ENCODE measurements at places on chromosomes 3 and 15. TPM values are rescaled to one million over a fixed set of nuclear protein-coding genes. Genes with fewer than 3 reads are reported as not detected.

DNA sequence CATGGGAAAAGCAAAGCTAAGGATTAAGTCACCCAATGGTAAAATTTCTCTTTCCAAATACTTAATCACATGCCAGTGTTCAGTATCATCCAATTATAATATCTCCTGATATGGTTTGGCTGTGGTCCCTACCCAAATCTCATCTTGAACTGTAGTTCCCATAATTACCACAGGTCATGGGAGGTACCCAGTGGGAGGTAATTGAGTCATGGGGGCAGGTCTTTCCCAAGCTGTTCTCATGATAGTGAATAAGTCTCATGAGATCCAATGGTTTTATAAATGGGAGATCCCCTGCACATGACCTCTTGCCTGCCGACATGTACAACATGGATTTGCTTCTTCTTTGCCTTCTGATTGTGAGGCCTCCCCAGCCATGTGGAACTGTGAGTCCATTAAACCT lies 26.1 kb upstream of the NMB start:
- DNase-seq, result no peak
- no peaks in the 10 kb centered on the region for H3K4me1 ChIP-seq
- H3K36me3 ChIP-seq, result peaks cover 6% of the 10 kb centered on the region
- H3K27me3 ChIP-seq, result no peaks in the 10 kb centered on the region
- H3K27ac ChIP-seq, result no peak overlapping the region
- H3K4me3 ChIP-seq, result no peak overlapping the region

- no peak for DNase-seq
- H3K27me3 ChIP-seq, result no peaks in the 10 kb centered on the region
- no peak overlapping the region for H3K27ac ChIP-seq
- H3K36me3 ChIP-seq, result no peaks in the 10 kb centered on the region
Observed at GRCh38 chr3:102092617-102093466, 243.5 kb downstream of the NFKBIZ start.

- H3K4me3 ChIP-seq, result no peak overlapping the region
- H3K27ac ChIP-seq, result no peak overlapping the region
- no peaks in the 10 kb centered on the region for H3K4me1 ChIP-seq
- no peaks in the 10 kb centered on the region for H3K27me3 ChIP-seq
Observed at GRCh38 chr3:46399557-46399956, 7.3 kb downstream of the CCR5AS start.

DNA sequence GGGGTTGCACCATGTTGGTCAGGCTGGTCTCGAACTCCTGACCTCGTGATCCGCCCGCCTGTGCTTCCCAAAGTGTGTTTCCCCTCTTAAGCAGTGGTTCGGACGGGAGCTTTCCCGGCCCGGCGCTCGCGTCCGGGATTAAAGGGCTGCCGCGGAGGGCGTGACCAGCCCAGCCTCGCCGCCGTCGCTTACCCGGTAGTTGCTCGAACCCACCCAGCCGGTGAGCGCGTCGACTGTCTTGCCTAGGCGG lies 513 bp downstream of the CLASP2 start:
- peak overlapping the region; percentile 76 for H3K4me3 ChIP-seq
- peak overlapping the region; percentile 96 for H3K27ac ChIP-seq
- DNase-seq, result peak; percentile 84
- no peaks in the 10 kb centered on the region for H3K36me3 ChIP-seq
- H3K4me1 ChIP-seq, result no peaks in the 10 kb centered on the region
- no peaks in the 10 kb centered on the region for H3K27me3 ChIP-seq

DNA sequence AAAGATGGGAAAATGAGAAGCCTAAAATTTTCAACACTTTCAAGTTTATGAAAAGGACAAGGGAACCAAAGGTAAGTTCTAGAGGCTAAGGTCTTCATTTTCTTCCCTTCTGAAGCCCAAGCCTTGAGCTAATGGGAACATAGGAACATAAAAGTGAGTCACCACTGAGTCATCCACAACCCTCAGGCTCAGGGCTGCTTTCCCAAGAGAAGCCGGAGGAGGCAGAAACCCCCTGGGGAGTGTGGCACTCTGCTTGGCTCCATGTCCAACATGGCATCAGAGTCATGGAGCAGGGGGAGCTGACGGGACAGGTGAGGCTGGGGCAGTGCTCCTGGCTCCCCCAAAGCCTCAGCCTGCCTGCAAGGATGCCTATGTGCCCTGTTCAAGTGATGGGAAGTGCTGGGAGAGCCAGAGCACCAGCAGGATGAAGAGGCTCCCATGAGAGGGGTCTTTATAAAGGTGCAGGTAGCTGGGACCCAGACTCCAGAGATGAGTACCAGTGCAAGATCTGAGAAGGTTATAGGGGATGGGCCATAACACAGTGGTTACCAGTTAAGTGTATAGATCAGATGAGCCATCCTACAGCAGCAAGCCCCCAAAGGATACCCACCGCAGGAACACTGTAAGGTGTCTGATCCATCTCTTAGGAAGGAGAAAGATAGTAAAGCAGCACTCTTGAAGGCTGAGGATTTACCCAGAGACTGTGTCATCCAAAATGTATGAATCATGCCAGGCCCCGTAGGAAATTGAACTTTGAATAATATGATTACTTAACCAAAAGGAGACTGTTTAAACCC lies 31.8 kb upstream of the RYR3 start:
- no peaks in the 10 kb centered on the region for H3K27me3 ChIP-seq
- H3K27ac ChIP-seq, result no peak overlapping the region
- DNase-seq, result no peak
- H3K4me1 ChIP-seq, result no peaks in the 10 kb centered on the region

GRCh38 chr3:38805765-38806386 lies 10.1 kb downstream of the SCN10A start:
- H3K4me1 ChIP-seq, result no peaks in the 10 kb centered on the region
- H3K4me3 ChIP-seq, result no peak overlapping the region

DNA sequence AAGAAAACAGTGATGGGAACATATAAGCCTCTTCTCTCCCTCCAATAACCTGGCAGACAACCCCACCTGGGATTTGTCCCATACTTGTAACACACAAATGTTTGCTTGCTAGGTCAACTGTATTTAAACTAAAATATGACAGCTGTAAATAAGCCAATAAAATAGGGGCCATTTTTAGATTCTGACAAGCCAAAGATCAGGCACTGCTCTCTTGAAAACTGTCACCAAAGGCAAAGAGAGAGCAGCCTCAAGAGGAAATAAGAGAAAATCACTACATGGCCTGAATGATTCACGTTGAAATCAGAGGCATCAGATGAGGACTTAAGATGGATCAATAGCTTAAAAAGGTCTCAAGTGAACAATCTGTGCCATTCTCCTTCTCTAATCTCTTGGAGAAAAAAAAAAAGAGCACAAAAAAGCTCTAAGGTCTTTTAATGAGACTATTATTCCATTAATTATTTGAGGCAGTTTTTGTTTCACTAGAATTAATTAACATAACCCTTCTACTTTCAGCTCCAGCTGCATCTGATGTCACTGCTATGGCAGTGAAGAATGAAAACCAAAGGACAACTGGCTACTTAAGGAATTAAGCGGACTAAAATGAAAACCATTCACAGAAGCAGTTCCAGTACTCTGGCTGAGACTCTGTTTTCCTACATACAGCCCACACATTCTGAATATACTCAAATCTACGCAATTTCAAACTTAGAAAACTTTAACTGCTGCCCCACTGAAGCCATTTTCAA lies 19.0 kb downstream of the MYO5A start:
- H3K27ac ChIP-seq, result no peak overlapping the region
- no peaks in the 10 kb centered on the region for H3K27me3 ChIP-seq
- no peaks in the 10 kb centered on the region for H3K4me1 ChIP-seq
- DNase-seq, result no peak
- H3K36me3 ChIP-seq, result no peaks in the 10 kb centered on the region

GRCh38 chr3:125119752-125120378 lies 64.1 kb upstream of the HEG1 start:
- H3K36me3 ChIP-seq, result no peaks in the 10 kb centered on the region
- no peak overlapping the region for H3K27ac ChIP-seq
- no peaks in the 10 kb centered on the region for H3K27me3 ChIP-seq
- peak overlapping the region; percentile 9 for H3K4me3 ChIP-seq

- no peak for DNase-seq
- peak overlapping the region; percentile 93 for H3K27ac ChIP-seq
- no peaks in the 10 kb centered on the region for H3K36me3 ChIP-seq
- H3K4me3 ChIP-seq, result no peak overlapping the region
Observed at GRCh38 chr3:58028902-58029301, 20.7 kb downstream of the FLNB start.

DNA sequence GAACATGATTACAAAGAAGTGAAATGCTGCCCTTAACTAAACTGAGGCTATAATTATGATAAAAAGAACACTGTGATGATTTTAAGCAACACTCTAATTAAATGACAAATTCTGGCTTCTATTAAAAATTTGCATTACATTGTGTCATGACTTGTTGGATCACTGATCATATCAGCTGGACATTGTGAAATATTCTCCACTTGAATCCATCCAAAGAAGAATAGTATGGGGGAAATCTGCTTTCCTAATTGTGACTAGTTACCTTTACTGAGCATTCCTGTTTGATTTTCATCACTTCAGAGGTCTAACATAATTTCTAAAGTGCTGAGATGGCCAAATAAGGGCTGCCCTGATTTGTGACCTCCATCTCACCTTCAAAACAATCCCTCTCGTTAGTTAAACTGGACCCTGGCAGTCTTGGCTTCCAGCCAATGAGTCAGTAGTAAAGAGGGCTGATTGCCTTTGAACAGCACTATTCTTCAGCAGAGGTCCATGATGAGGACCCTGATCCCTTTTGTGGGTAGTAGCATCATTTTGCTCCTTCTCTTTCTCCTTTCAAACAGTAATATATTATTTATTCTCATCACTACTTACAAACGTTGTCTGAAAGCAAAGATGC lies 53.5 kb upstream of the LEKR1 start:
- H3K4me3 ChIP-seq, result no peak overlapping the region
- no peaks in the 10 kb centered on the region for H3K4me1 ChIP-seq
- H3K27me3 ChIP-seq, result no peaks in the 10 kb centered on the region
- H3K27ac ChIP-seq, result no peak overlapping the region
- DNase-seq, result no peak

DNA sequence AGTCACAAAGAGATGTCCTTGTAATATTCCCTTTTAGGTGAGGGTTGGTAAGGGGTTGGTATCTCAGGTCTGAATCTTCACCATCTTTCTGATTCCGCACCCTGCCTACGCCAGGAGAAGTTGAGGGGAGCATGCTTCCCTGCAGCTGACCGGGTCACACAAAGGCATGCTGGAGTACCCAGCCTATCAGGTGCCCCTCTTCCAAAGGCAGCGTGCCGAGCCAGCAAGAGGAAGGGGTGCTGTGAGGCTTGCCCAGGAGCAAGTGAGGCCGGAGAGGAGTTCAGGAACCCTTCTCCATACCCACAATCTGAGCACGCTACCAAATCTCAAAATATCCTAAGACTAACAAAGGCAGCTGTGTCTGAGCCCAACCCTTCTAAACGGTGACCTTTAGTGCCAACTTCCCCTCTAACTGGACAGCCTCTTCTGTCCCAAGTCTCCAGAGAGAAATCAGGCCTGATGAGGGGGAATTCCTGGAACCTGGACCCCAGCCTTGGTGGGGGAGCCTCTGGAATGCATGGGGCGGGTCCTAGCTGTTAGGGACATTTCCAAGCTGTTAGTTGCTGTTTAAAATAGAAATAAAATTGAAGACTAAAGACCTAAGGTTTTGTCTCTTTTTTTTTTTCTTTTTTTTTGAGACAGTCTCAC lies 19.8 kb downstream of the TYRO3 start:
- no peaks in the 10 kb centered on the region for H3K36me3 ChIP-seq
- DNase-seq, result no peak
- no peaks in the 10 kb centered on the region for H3K4me1 ChIP-seq

- H3K4me3 ChIP-seq, result no peak overlapping the region
- no peaks in the 10 kb centered on the region for H3K27me3 ChIP-seq
- H3K36me3 ChIP-seq, result no peaks in the 10 kb centered on the region
Observed at GRCh38 chr3:171995486-171995885, 43.9 kb upstream of the FNDC3B start.

DNA sequence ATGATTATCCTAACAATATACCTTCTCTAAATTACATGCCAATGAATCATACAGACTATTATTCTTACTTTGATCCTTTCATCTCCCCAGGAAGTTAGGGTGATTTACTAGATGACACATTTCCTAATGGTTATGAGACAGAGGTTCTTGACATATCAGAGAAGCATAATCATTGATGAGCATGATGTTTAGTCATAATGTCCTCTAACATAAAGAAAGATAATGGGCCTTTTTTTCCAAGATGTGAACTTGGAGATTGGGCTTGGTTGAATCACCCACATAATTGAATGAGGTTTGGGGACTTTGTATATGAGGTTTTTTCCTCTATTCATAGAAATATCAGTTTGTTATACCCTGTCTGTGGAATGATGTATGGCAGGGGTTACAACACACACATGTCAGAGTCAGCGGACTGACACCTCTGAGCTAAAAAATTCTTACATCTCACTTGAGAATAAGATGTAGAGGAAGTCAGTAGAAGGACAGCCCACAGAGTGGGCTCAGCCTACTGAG lies 69.7 kb upstream of the DCBLD2 start:
- H3K36me3 ChIP-seq, result no peaks in the 10 kb centered on the region
- DNase-seq, result no peak
- H3K27ac ChIP-seq, result no peak overlapping the region
- H3K27me3 ChIP-seq, result no peaks in the 10 kb centered on the region
- no peak overlapping the region for H3K4me3 ChIP-seq

- H3K27me3 ChIP-seq, result no peaks in the 10 kb centered on the region
- H3K4me3 ChIP-seq, result no peak overlapping the region
- no peak overlapping the region for H3K27ac ChIP-seq
Observed at GRCh38 chr15:59713177-59713576, 24.1 kb upstream of the BNIP2 start.

- H3K4me1 ChIP-seq, result no peaks in the 10 kb centered on the region
- H3K4me3 ChIP-seq, result no peak overlapping the region
- H3K27me3 ChIP-seq, result no peaks in the 10 kb centered on the region
- no peak for DNase-seq
Observed at GRCh38 chr3:191688756-191689433, 227.9 kb downstream of the PYDC2 start.

DNA sequence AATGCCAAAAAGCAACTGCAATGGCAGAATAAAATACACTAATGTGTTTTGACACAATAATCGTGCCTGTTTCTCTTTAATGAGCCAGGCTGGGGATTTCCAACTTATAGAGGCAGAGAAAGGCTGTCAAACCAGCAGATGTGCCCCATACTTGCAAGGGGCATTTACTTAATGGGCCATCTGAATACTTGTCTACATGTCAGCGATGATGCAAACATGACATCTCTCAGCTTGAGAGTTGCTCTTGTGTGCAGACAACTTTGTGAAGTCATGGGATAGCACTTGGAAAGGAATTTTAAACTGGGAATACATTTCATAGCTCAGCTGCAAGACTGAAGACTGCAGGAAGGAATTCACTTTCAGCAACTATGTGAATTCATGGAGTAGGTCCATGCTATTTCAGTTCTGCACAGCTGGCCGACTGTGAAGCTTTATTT lies 127.4 kb upstream of the ADAMTS9 start:
- no peaks in the 10 kb centered on the region for H3K27me3 ChIP-seq
- H3K4me3 ChIP-seq, result no peak overlapping the region
- peaks cover 27% of the 10 kb centered on the region for H3K4me1 ChIP-seq

Gene GOLGA6A
- total RNA-seq, result not detected

Gene CACNA2D2
- 1.5 TPM for total RNA-seq

Gene STT3B
- total RNA-seq, result 58.9 TPM

Gene NPAP1
- total RNA-seq, result 0.28 TPM

Gene UBE2E2
- total RNA-seq, result 49.0 TPM

Gene FNDC3B
- total RNA-seq, result 93.9 TPM

Gene HDAC11
- 15.5 TPM for total RNA-seq

Gene ECT2
- 21.9 TPM for total RNA-seq

Gene UCN2
- total RNA-seq, result not detected

Gene C2CD4B
- total RNA-seq, result not detected
